ENCODE measurements at places on chromosomes 2 and 18.

- no peak for DNase-seq
Observed at GRCh38 chr2:234464291-234464645, 32.6 kb downstream of the ARL4C start.

- no peak for DNase-seq
Observed at GRCh38 chr2:80074321-80075070, 230.1 kb downstream of the LRRTM1 start.

GRCh38 chr18:42087235-42087634, 132.2 kb downstream of the PIK3C3 start:
- no peak for DNase-seq

- no peak for DNase-seq
Observed at GRCh38 chr18:26458526-26459232, 89.7 kb downstream of the KCTD1 start.

GRCh38 chr2:71608034-71608433, 154.7 kb downstream of the DYSF start:
- DNase-seq: no peak

- DNase-seq: no peak
Observed at GRCh38 chr2:142535311-142535710, 342.2 kb upstream of the KYNU start.

DNA sequence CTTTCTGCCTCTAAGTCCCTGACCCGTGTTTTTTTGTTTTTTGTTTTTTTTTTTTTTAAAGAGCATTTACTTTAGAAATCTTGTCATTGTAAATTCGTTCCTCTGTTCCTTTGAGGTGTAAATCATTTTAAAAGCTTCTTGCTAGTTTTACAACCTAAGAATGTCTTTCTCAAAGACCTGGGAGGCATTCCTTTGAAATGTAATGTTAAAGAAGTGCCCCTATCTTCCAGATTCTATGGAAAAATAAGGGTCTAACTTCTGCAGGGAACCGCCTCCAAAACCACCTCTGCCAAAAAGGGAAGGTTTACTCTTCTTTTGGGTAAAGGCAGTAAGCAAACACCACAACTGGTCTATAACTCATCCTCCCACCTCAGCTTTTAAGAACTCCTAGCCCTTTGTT, 259.6 kb upstream of the ZNF804A start:
- no peak for DNase-seq
